Kidney glomerular epithelial cell (primary cell): ENCODE measurements at places on chromosomes 2 and 18.

DNA sequence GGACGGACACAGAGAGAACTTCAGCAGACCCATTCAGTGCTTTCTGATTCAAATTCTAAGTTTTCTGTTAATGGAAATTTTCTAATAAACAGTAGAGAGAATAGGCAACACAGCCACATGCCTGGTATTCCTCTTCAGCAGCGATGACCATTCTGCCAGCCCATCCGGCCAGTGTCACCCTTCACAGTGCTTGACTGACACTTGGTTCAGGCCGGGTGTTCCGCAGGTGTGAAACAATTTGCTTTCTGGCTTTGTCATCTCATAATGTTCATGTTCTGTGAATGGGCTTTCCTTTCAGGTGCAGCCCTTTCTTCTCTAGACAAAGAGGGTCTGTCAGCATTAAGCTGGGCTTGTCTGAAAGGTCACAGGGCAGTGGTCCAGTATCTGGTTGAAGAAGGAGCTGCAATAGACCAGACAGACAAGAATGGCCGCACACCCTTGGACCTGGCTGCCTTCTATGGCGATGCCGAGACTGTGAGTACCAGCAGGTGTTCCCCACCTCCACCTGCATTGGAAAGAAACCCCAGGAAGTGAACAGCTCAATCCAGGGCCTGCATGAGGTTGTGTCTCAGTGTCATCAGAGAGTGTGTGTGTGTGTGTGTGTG is 67.0 kb downstream of the WDSUB1 start:
- DNase-seq = no peak

- DNase-seq = no peak
Measured at GRCh38 chr2:151159109-151159662, 102.5 kb downstream of the RBM43 start.

GRCh38 chr18:2642771-2643170 is 12.8 kb upstream of the SMCHD1 start:
- DNase-seq = no peak

GRCh38 chr2:169012812-169013627 is 18.1 kb downstream of the ABCB11 start:
- DNase-seq = peak; percentile 5

DNA sequence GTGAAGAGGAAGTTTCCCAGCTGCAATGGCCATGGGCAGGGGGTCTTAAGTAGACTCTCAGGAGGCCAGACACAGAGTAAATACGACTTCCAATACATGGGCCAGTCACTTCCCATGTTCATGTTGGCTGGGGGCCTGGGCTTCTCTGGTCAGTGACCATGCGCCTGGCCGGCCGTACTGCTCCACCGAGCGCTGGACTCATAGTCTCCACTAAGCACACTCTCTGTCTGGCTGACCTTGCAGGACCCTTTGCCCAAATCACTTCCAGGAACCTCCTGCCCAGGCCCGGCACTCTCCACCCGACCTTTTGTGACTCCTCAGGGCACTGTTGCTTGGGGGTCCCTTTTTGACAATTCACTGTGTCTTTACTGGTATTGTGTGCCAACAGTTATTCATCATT is 69.3 kb downstream of the SOWAHC start:
- DNase-seq = no peak

GRCh38 chr2:86468162-86469033 is 27.2 kb downstream of the KDM3A start:
- no peak for DNase-seq
